ENCODE measurements at places on chromosomes 2 and 18.

DNA sequence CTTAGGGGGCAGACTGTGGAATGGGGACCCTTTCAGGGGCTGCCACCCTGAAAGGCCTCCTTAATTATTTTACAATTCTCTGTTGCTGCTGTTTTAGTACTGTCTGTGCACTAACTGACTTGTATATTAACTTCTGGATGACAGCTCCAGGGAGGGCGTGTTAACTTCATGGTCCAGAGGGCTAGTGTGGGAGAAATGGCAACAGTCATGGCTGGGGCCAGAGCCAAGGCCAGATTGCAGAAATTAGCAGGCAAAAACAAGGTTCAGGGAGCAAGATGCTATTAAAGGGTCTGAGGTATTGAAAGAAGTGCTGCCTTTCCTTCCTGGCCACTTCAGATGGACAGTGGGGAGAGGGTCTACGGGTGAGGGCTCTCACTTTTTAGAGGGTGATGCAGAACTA lies 9.1 kb downstream of the WIPF1 start:
- no peak for DNase-seq

GRCh38 chr18:45678850-45679249 lies 45.1 kb upstream of the SLC14A1 start:
- no peak for DNase-seq

- DNase-seq, result no peak
These were observed 88.6 kb upstream of the EML6 start for GRCh38 chr2:54634564-54635511.

DNA sequence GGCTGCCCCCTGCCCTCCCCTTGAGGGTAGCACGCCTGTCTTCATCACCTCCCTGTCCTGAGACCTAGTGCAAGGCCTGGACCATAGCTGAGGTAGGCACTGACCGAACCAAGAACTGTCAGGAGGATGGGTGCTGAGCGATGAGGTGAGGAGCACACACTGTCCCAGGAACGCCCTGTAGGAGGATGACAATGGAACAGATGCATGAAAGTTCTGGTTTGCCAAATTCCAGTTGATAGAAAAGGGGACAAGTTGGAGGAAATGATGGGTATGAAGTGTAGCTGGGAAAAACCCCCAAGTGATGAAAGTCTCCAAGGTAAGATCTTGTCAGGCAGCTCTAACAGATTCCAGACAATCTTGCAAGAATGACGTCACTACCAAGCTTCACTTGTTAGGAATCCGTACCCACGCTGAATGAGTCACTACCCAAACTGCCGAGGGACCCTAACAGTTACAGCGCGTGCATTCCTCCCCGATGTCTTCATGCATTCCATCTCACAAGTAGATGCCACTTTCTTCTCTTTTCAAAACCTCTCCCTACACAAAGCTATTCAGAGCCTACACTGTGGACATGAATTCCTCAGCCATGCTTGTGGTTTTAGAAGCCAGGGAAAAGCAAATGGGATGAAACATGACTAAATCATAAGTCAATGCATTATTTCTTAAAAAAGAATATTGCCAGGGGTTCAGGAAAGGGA lies 27.6 kb downstream of the MRPL33 start:
- DNase-seq, result no peak

DNA sequence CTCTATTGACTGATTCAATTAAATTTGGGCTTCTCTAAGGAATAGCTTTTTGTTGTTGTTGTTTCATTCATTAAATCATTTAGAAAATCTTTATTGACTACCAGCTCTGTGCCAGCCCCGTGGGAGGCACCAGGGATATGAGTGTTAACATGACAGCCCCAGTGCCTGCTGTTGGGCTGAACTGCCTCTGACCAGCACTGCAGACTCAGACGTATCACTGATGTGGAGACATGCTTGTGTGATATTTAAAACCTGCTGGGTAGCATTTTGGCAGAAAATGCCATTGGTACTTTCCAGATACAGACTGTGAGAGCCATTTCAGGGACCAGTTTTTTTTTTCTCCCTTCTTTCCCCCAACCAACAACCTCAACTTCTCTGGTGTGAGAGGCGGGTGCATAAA lies 38.6 kb upstream of the KCNF1 start:
- no peak for DNase-seq

DNA sequence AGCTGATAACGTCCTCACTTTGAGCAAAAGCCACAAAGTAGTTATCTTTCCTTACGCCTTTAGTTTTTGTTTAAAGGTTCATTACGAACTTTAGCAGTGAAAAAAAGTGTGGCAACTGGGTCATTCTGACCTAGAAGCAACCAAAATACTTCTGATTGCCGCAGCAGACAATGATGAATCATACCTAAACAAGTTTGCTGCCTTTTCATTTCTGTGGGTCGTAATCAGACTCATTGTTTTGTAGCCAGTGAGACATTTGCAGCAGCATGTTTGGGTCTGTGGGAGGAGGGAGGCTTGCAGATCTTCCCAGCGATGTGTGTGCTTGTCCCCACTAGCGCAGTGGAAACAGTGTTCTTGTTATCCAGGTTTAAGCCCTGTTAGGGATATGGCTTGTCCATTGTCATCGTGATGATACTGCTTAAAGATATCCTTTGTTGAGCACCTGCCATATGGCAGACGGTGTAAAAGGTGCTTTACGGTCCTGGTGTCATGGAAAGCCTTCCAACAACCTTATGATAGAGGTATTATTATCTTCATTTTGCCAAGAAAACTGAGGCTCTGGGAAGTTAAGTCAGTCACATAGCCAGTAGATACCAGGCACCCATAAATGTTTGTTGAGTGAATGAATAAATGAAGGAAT lies 1.3 kb upstream of the GREB1 start:
- DNase-seq, result no peak

- DNase-seq, result no peak
These were observed 7.7 kb upstream of the MMADHC start for GRCh38 chr2:149595056-149595963.

DNA sequence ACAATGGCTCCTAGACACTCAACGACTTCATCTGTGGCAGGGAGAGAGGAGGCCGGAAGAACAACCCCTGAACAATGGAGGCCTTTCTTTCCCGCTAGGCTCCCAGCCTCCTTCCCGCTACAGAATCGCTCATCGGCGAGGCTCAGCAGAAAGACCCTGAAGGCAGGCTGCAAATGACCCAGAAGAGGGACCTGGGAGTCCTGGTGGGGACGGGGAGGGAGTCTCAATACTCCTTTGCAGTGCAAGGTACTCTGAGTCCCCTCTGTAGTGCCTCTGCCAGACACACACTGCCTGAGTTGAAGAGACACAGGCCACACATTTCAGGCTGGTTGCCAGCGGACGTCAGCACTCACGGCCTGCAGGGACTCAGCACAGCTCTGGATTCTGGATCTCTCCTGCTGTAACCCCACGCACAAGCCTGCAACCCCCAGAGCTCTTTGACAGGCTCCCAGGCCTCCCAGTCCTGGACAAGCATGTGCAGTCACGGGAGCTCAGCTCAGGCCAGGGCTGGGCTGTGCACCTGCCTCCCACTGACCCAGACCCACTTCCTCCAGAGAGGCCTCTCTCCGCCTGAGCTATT lies 6.1 kb downstream of the GPR17 start:
- DNase-seq, result no peak

GRCh38 chr2:21916934-21917522 lies 793.3 kb downstream of the TDRD15 start:
- DNase-seq, result no peak

GRCh38 chr2:126359494-126359893 lies 296.5 kb upstream of the GYPC start:
- no peak for DNase-seq

DNA sequence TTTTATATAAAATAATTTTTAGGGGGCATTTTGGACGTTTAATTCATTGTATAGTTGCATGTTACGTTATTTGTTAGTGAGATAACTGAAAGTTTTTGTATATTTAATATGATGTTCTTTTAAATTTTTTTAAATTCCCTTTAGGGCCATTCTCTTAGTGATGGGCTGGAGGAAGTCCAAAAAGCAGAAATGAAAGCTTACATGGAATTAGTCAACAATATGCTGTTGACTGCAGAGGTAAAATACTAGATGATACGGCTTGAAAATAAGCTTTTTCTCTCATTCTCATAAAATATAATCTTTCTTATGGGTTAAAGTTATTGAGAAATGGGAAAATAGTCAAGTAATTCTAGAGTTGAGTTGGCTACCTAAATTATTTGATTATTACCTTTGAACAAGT lies 58.9 kb downstream of the MTX2 start:
- DNase-seq, result no peak

GRCh38 chr18:45728336-45729010 lies 4.5 kb downstream of the SLC14A1 start:
- no peak for DNase-seq

DNA sequence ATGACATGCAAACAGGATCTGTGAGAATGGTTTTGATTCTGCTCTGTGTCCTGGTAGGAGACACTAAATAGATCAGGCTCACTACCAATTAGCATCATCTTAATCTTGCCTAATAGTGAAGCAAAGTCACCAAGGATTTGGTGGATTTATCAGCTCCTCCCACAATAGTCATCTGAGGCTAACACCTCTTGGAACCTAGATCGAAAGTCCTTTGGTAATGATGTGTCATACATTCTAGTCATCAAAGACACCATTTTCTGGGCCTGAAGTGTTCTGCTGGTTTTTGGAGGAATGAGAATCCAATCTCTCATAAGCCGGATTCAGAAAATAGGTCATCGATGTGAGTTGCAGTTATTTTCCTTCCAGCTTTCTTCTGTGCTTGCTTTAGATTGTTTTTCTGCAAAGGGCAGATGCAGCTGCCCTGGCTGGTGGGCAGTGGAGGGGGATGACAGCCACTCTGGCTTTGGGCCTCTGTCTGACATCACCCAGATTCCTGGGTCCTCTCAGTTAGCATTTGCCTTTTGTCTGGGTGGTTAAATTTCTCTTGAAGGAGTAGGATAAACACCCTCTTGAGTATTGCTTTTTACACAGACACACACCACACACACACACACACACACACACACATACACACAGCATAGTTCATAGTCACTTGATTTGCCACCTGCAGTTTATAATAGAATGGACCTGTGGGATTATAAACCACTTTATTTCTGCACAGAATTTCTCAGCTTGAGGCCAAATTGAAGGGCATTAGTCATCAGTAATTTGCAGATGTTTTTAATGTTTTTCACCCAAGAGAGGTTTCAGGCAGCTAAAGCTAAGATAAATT lies at the start of gene MYO3B:
Gene MYO3B (plus strand): TSS at position 198 of the 832 bp plus-strand sequence. CDS start 141 bp downstream, at position 339.
- DNase-seq, result no peak

DNA sequence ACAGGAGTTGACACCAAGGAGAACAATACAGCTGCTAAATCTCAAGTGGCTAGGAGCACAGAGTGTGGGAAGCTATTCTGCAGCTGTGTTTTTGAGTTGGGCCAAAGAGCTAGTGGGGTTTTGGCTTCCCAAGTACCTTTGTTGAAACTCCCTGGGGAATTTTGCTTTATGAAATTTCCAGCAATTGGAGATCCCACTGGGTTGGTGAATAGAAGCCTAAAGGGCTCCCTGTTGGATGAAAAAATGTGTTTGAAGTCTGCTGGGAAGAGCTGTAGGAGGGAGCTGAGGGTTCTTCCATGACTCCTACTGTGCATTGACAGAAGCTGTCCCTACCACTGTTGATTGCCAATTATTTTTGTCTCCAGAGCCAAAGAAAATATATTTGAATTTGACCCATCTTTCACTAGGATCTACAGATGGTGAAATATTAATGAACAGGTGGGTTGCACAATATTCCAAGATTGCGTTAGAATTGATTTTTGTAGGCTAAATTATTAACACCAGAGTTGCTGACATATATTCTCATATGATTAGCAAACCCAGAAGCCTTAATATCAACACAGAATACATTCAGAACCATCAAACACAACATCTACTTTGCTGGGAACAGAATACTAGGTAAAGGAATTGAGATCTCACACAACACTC lies 95.4 kb upstream of the CYP1B1 start:
- no peak for DNase-seq

DNA sequence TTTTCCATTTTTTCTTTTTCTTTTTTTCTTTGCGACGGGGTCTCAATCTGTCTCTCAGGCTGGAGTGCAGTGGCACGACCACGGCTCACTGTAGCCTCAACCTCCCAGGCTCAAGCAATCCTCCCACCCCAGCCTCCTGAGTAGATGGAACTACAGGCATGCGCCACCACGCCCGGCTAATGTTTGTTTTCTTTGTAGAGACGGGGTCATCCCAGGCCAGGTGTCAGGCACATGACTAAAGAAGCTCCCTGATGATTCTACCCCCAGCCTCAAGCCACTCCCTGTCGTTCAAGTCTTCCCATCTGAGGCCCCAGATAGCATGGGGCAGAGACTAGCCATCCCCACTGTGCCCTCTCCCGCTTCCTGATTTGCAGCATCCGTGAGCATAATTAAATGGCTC lies 9.8 kb upstream of the FZD5 start:
- no peak for DNase-seq

GRCh38 chr2:234761910-234762309 lies 189.9 kb upstream of the SH3BP4 start:
- DNase-seq, result no peak

GRCh38 chr2:226797289-226797988 lies 2.2 kb downstream of the IRS1 start:
- DNase-seq, result no peak

DNA sequence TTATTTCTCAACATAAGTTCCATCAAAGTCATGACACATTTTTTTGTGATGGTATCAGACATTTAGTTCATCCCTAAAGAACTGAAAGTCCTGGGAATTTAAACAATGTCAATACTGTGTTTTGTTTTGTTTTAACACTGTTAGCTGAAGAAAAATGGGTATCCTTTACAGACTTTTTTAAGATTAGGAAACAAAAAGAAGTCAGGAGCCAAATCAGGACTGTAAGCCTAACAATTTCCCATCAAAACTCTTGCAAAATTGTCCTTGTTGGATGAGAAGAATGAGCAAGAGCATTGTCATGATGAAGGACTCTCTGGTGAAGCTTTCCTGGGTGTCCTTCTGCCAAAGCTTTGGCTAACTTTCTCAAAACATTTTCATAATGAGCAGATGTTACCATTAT lies 69.4 kb downstream of the SRD5A2 start:
- DNase-seq, result no peak

DNA sequence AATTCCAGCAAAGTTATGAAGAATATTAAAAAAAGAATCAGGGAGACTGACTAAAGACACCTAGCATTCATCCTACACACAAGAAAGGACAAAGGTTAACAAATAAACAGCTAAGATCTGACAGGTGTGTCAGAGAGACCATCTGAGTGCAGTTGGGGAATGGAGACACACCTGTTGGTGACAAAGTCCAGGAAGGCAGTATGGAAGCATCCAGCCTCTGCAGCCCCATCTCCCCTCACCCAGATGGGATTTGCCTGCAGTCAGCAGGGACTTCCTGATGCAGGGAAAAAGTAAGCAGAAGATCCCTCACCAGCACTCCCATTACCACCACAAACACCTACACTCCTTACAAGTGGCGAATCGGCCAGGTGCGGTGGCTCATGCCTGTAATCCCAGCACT lies 37.9 kb downstream of the USP34 start:
- no peak for DNase-seq

Data from esophagus squamous epithelium (tissue), 5 donors.